ENCODE measurements at places on chromosomes 7 and 10. TPM values are rescaled to one million over a fixed set of nuclear protein-coding genes. Genes with fewer than 3 reads are reported as not detected.

- DNase-seq, result no peak
Observed at GRCh38 chr7:98282703-98283102, 1.2 kb downstream of the BRI3 start.

DNA sequence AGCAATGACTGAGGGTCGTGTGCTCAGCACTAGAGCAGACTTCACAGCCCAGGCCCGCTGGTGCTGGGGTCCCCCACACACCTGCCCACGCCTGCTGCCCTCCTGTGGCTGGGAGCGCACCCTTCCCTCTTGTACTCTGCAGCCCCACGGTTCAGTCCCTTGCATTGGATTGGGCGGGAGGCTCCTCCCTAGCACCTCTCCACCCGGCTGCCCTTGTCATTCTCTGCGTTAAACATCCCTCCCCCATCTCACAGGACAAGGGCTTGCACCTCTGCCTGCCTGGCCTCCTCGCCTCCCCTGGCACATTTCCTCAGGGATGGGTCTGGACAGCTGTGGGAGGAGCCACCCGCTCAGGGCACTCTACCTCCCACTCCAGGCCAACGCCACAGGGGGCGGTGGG, 68.6 kb downstream of the ALOX5 start:
- no peak for DNase-seq

KDM7A gene
- 17.4 TPM for total RNA-seq

DNA sequence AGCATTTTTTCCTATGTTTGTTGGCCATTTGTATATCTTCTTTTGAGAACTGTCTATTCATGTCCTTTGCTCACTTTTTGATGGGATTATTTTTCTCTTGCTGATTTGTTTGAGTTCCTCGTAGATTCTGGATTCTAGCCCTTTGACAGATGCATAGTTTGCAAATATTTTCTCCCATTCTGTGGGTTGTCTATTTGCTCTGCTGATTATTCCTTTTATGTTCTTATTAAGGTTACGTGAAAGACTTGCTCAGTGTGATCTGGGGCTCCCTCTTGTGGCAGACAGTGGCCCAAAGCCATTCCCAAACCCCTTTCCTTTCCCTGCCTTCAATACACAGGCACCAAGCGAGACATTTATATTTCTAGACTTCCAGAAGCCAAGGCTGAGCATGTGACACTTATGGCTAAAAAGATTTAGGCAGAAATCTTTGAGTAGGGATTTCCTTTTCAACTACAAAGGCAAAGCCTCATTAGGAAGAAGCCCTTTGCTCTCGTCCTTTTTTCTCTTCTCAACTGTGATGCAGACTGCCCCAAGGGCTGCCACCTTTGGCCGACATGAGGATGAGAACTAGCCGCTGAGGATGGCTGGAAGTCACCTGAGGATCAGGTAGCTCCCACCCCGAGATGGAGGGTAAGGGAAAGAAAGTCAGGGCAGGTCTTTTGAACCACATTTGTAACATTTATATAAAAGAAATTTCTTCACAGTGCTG, 23.6 kb downstream of the ST8SIA6 start:
- peak; percentile 88 for DNase-seq

CFAP46 gene
- total RNA-seq, result 0.41 TPM

MBL2 gene
- not detected for total RNA-seq

- peak; percentile 49 for DNase-seq
Observed at GRCh38 chr10:121033366-121033765, 182.2 kb downstream of the WDR11 start.

UNCX gene
- not detected for total RNA-seq

GRCh38 chr7:108094933-108095710, 35.0 kb downstream of the LAMB4 start:
- peak; percentile 49 for DNase-seq

DNA sequence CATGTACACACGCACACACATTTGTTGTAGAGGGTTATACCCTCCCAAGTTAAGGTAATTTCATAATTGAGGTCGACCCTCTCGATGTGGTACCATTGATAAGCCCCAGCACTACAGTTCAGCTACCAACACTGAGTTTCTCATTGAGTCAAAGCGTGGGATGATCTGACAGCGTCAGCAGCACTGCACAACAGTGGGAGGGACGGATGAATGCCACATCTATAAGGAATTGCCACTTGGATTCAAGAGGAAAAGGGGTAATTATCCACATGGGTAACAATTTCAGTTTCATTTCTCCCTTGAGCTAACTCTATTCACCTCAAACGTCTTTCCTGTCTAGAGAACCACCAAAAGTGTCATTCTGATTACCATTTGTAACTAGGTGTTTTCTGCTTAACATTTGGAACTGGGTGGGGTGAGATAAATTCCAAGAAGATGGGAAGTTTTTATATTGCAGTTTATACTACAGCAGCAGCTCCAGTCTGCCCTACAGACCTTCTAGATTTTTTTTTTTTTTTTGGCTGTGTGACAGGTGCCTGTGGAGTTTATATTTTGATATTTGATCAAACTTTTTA, 342.9 kb downstream of the AUTS2 start:
- no peak for DNase-seq

DNA sequence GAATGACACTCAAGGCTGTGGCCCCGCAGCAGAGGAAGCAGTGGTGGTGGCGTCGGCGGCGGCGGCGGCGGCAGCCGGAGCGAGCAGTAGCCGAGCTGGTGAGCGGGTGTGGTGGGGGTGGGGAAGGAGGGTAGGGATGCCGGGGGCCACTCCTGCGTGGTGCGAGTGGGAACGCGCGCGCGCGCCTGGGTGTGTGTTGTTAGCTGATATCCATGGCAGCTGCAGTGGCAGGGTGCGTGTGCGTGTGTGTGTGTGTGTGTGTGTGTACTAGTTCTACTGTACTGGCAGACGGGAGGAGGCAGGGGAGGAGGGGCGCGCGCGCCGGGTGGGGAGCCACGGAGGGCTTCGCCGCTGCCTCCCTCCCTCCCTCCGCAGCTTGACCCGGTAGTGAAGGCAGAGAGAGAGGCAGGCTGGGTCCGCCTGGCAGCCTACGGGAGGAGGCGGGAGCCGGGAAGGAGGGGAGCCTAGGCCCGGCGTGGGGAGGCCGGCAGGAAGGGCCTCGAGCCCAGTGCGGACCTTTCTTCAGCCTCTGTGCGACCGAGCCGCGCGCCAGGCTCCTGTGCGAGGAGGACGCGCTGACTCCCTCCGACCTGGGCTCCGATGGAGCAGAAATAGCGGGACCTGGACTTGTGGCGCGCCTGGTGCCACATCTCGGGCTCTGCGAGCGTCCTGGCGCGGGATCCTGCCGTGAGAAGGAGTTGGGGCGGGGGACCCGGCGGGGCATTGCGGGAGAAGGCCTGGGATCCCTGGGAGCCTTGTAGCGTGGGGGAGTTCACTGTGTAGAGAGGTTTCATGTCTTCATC, at the start of gene MAGI2:
MAGI2 (minus strand) TSS at position 110 of the 803 bp plus-strand sequence. CDS start 347 bp downstream, outside the sequence.
- peak; percentile 91 for DNase-seq

DNA sequence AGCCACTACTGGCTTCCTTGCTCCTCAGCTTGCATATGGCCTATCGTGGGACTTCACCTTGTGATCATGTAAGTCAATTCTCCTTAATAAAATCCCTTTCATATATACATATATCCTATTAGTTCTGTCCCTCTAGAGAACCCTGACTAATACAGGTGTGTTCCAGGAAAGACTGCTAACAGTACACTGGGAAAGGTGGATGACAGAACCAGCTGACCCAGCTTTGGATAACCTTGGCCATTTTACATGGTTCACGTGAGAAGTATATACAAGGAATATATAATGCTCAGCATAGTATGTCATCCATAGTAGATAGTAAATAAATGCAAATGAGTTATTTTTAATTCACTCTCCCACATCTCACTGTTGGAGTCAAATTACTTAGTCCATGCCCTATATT, 1003.5 kb downstream of the SORCS3 start:
- no peak for DNase-seq

GRCh38 chr7:154892459-154892858, 110.5 kb downstream of the PAXIP1 start:
- DNase-seq, result peak; percentile 15

CPA2 gene
- total RNA-seq, result not detected

STAM gene
- 23.7 TPM for total RNA-seq

HOGA1 gene
- 7.3 TPM for total RNA-seq

DNA sequence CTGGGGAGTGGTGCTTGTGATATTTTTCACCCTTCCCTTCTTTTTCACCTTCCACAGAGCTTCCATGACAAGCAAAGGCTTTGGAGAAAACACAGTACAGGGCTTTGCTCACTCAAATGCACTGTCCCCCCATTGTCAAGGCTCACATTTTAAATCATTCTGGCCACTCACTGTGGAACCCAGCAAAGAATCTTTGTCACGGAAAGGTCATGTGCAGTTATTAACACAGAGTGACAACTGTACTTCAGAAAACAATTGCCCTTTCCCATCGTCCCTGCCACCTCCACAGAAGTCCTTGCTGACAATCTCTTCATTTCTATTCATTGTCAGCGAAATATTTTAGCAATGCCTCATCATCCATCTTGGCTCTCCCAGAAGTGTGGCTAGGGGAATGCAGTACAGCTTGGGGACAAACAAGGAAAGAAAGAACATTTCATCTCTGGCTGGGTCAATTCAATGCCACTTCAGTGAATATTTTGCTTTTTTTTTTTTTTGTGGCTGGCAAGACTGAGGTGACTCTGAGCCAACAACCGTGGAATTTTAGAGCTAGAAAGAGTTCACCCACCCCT, 851.0 kb downstream of the KCNMA1 start:
- DNase-seq, result no peak

DNA sequence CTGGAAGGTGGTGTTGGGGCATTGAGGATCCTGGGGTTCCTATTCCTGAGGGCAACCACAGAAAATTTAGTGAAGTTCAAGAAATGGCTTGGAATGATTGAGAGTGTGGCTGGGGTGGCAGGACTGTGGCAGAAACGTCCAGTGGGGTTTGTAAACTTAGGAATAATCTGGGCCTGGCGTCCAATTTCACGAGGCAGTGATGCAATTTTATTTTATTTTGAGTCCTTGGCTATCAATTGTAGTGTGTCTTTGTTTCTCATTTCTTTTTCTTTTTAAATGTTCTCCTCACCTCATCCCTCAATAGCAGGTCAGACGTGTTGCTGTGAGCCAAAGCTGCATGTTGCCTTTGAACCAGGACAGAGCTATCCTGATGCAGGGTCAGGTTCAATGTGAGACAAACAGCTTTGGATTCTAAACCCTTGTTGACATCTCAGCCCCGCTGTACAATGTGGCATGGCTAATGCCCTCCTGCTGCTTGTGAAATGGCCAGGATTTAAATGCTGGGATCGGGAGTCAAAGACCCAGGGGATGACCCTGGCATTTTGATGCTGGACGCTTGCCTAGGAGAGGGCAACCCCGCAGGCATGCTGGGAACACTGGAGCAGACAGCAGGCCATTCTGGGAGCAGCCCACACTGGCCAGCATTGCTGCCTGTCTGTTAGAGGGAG, 64.8 kb downstream of the RBM20 start:
- DNase-seq, result peak; percentile 56

- peak; percentile 52 for DNase-seq
Observed at GRCh38 chr7:30694218-30694745, 12.0 kb upstream of the CRHR2 start.

Measured in tongue (tissue), 3 donors.